ENCODE measurements at places on chromosomes 6 and 20. TPM values are rescaled to one million over a fixed set of nuclear protein-coding genes. Genes with fewer than 3 reads are reported as not detected.

DNA sequence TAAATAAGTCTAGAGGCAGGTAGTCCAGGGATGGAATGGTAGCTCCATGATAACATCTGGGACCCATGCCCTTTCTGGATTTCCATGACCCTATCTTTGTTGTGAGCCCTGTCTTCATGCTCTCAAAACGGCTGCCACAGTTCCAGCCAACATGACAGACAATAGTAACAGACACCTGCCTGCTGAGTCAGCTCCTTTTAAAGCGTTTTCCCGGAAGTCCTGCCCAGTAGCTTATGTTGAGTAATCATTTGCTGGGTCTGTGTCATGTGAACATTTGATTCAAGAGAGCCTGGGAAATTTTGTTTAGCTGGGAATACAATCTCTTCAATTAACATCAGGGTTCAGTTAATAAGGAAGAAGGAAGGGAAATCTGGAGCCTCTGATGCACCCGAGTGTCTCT is 262.2 kb upstream of the SULF2 start:
- no peak for DNase-seq
- H3K27me3 ChIP-seq, result no peaks in the 10 kb centered on the region
- H3K27ac ChIP-seq, result no peak overlapping the region
- H3K36me3 ChIP-seq, result no peaks in the 10 kb centered on the region
- H3K4me3 ChIP-seq, result no peak overlapping the region

The MCCD1 gene
- total RNA-seq, result not detected

GRCh38 chr20:49356676-49357075 is 78.8 kb upstream of the ZNFX1 start:
- peaks cover 24% of the 10 kb centered on the region for H3K4me1 ChIP-seq
- no peak overlapping the region for H3K4me3 ChIP-seq

The SLC23A2 gene
- total RNA-seq, result 12.9 TPM

GRCh38 chr6:16949716-16950115 is 152.1 kb upstream of the STMND1 start:
- no peak overlapping the region for H3K4me3 ChIP-seq
- H3K36me3 ChIP-seq, result no peaks in the 10 kb centered on the region
- no peak overlapping the region for H3K27ac ChIP-seq
- H3K4me1 ChIP-seq, result peaks cover 13% of the 10 kb centered on the region
- no peak for DNase-seq
- H3K27me3 ChIP-seq, result no peaks in the 10 kb centered on the region

Measured in sigmoid colon (tissue), 7 donors.